Stimulated activated CD8-positive, alpha-beta memory T cell treated with anti-CD3 and anti-CD28 coated beads, Interleukin-4, amount 100 ng/mL, for 24 hours (primary cell): ENCODE measurements at places on chromosomes 16 and 17.
A peak's percentile ranks its signal among the peaks of the same experiment; 100 is the strongest.

- DNase-seq, result no peak
These were observed 62.4 kb upstream of the PLCG2 start for GRCh38 chr16:81716478-81717225.

GRCh38 chr16:11621920-11622651 lies 35.4 kb upstream of the LITAF start:
- DNase-seq, result no peak

DNA sequence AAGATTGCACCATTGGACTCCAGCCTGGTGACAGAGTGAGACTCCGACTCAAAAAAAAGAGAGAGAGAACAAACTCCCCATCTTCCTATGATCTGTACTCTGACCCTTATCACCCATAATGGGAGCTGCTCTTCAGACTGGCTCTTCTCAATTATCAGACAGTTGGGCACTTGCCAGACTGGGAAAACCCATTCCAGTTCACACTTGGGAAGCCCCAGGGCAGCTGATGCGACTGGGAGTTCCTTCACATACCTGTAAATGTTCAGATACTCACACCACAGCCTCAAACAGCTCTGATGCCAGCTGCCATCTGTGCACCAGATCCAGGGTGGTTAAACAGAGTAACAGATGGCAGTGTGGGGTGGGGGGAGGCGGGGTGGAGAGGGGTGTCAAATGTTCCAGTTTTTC lies 23.8 kb upstream of the TMEM101 start:
- DNase-seq, result no peak

DNA sequence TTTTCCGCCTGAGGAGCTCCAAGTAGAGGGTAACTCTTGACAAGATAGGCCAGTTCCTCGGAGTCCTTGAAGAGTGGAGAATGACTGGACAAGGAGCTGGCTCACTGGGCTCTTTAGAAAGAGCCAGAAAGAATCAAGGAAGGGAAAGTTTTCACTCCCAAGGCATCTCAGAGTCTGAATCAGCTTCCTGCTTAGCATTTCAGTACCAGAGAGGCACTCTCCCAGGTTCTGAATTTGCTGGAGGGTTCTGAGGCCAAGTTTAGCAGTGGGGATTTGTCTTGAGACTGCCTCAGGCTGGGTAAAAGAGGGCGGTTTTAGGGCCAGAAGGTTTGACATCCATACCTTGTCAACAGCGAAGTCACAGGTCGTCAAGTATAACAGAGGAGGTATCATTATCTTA lies 25.5 kb downstream of the GP2 start:
- DNase-seq, result no peak

DNA sequence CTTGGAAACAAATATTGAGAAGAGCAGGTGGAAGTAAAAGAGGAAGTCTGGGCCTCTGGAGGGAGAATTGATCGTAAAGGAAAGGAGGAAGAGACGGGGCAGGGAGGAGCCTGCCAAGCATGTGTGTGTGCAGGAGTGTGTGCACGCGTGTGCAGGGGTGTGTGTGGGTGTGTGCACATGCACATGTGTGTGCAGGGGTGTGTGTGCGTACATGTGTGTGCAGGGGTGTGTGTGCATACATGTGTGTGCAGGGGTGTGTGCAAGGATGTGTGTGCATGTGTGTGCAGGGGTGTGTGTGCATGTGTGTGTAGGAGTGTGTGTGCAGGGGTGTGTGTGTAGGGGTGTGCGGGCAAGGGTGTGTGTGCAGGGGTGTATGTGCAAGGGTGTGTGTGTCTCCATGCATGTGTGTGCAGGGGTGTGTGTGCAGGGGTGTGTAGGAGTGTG lies 10.0 kb downstream of the CEP295NL start:
- DNase-seq, result no peak

DNA sequence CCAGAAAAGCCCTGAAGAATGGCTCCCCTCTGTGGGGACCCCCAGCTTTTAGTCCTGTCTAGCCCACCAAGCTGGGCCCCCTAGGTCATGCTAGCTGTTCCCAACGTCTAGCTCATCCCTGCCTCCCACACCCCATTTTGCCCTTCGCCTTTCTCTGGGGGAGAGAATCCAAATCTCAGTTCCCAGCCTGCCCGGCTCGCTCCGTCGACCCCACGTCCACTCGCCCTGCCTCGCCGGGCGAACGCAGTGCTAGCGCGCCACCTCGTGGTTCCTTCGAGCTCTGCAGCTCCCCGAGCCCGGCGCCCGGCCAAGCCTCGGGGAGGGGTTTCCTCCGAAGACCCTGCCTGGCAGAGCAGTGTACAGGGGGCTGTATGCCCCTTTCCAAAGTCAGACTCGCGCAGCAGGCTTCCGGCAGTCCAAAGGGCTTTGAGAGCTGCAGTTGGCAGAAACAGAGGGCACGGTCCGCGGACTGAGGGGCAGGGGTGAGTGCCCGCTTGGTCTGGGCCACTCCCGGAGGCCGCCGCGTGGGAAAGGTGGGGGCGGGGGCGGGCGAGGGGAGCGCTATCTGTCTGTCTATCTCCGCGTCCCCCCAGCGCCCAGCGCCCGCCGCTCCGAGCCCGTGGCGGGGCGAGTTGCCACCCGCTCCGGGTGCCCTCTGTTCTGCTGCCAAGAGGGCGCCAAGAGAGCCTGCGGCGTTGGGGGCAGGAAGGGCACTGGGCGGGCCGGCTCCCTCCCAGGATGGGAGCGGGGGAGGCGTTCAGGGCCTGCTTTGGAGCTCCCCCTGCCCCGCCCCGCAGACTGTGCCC lies 1.7 kb upstream of the DLX3 start:
- peak; percentile 42 for DNase-seq

GRCh38 chr16:70598937-70599503 lies 47.3 kb upstream of the IL34 start:
- no peak for DNase-seq

- DNase-seq, result no peak
These were observed 1016.2 kb upstream of the EEF2KMT start for GRCh38 chr16:6113749-6114148.

GRCh38 chr17:10313037-10313672 lies 59.7 kb downstream of the MYH13 start:
- DNase-seq, result no peak

GRCh38 chr17:71467719-71468118 lies 653.1 kb upstream of the SOX9 start:
- DNase-seq, result no peak
